Activated T-helper 1 cell treated with anti-CD3 and anti-CD28 coated beads, Interleukin-2, amount 50 U/mL, for 16 hours (primary cell): ENCODE measurements at places on chromosomes 13 and 19.

GRCh38 chr13:42752731-42753130 lies 28.7 kb upstream of the FAM216B start:
- DNase-seq = no peak

GRCh38 chr19:10105509-10106099 lies 558 bp upstream of the PPAN start:
- peak; percentile 68 for DNase-seq

DNA sequence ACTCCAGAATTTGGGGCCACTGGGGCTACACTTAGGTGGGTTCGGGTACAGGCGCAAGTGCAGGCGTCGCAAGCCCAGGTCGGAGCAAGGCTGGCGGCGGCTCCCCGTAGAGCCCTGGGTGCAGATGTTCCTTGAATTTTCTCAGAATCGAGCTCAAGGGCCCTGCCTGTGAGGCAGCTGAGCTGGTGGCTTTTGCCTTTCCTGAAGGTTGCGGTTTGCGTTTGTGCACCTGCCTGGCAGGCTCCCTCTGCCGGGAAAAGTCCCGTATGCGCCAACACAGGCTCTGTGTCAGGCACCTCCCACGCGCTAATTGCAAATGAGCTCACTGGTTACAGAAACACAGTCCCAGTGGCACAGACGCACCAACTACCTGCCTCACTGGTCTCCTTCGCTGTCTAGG lies 5.9 kb downstream of the DOHH start:
- DNase-seq = no peak

DNA sequence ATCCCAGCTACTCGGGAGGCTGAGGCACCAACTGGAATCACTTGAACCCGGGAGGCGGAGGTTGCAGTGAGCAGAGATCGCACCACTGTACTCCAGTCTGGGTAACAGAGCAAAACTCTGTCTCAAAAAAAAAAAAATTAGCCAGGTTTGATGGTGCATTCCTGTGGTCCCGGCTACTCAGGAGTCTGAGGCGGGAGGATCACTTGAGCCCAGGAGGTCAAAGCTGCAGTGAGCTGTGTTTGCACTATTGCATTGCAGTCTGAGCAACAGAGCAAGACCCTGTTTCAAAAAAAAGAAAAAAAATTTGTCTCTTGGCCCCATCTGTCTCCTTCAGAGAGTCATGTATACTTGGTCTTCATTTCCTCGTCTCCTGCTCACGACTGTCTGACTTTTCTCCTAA lies 1.6 kb downstream of the CCDC97 start:
- no peak for DNase-seq

- no peak for DNase-seq
These were observed 182.5 kb downstream of the KCNRG start for GRCh38 chr13:50197705-50198104.

DNA sequence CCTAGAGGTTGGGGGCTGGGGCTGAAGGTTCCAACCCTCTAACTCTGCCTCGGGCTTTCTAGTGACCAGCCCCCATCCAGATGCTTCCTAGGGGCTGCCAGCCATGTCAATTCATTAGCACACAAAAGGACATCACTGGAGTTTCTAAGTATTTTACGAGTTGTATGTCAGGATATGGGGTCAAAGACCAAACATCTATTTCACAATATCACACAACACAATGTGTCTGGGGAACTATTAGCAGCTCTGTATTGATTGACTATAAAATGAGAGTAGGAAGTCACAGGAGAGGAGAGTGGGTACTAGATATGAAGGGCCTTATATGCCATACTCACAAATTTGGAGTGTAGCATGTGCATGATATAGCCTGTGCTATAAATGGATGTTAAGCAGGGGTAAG lies 42.1 kb downstream of the LPAR6 start:
- DNase-seq = no peak

- no peak for DNase-seq
These were observed 8.1 kb downstream of the STK11 start for GRCh38 chr19:1213391-1214286.

- DNase-seq = no peak
These were observed 17.6 kb downstream of the PPP1R12C start for GRCh38 chr19:55099557-55100506.

DNA sequence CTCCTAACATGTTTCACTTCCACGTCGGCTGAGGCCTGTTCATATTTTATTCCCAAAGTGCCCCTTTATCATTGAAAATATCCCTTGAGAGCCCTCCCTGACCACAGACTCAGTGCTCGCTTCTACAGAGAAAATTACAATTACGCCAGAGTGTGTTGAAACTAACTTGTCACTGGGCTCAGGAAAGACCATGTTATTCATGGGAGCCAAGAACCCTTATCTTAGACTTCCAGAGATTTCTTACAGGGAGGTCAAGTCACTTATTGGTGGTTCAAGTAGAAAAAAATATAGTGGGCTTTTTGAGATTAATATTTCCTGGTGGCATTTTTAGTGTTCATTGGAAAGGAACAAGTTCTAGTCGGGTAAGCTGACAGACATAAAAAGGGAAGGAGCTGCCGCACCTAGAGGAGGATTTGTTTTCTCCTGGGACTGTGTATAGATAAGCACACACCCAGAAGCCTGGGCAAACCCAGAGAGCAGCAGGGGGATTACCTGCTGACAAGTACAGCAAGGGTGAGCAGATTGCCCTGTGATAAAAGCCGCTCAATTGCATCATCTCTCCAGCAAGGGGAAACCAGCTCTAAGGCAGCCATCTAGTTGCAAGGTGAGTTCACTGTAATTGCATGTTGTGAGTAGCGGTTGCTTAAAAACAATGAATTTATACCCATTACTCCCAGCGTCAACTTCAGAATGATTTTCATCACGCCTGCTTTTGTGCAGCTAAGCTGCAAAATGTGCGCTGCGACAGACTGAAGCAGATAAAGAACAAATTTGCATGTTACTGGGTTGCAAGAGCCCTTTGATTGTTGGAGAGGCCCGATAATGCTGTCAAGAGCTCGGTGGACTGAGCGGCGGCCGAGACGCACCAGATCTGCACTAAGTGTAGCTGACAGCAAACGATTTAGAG lies 46.2 kb downstream of the DCT start:
- no peak for DNase-seq

DNA sequence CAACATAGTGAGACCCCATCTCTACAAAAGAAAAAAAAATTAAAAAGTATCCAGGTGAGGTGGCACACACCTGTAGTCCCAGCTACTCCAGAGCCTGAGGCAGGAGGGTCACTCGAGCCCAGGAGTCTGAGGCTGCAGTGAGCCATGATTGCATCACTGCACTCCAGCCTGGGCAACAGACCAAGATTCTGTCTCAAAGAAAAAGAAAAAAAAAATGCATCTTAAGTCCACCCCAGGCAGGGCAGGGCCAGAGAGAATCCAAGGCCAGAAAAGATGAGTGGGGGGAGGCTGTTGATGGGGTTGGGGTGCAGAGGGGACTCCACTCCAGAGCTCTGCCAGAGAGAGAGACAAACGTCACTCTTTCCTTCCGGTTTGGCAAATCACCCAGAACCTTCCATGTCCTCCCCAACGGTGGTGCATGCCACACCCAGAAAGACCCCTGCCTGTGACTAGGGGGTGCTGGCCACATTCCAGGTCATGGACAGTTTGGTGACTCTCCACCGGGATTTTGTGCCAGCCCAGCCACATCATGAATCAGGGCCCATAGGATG lies 431 bp downstream of the FUT3 start:
- DNase-seq = no peak

DNA sequence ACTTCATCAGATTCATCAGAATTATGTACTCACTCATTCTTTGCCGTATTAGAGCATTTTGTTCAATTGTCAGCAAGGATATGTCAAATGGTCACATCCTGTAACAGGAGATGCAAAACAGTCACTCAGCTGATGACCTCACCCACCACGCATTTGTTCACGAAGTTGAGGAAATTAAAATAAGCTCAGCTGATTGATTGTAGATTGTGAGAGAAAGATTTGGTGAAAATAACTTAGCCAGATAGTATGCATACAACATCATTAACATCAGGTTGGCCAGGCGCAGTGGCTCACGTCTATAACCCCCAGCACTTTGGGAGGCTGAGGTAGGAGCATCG lies 22.6 kb upstream of the CDC16 start:
- no peak for DNase-seq

DNA sequence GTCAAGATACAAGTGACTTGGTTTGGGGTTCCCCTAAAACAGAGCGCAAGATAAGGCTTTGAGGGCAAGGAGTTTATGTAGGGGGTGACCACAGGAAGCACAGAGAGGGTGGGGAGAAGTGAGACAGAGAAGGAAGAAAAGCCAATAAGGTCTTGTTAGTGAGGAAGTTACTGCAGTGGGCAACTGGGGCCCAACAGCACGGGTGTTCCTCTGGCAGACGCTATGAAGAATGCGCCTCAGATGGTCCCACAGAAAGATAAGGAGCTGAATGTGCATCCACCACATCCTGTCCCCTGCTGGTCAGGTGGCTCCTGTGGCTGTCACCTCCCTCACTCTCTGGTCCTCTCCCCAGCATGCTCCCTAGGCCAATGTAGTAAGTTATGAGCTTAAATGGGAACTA lies 333.5 kb downstream of the TSHZ3 start:
- no peak for DNase-seq

DNA sequence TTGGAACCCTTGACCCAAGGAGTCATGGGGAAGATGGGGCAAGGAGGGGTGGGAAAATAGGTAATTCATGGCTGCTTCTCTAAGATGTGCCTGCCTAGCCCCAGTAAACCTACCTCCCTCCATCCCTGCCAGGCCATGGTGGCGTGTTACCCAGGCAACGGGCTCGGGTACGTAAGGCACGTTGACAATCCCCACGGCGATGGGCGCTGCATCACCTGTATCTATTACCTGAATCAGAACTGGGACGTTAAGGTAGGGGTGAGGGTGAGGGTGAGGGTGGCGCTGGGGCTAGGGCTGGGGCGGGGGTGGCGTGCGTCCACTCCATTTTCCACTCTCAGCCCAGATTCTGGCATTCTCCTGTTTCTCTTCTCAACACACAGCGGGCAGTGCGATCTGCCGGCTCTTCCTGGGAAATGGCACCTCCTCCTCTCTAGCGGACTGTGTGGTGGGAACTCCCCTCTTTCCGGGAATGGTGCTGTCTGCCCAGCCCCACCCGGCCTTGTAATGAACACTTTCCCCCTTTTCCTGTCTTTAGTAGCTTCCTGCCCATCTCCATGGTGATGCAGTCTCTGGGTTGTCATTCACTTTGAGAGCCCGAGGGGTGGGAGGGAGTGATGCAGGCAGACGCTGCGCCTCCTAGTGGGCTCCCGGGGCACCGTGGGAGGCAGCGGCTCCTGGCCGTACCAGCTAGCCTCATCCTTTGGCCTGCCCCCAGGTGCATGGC lies 7.6 kb downstream of the EGLN2 start:
- DNase-seq = peak; percentile 54

- no peak for DNase-seq
These were observed 7.9 kb downstream of the FOSB start for GRCh38 chr19:45475537-45476291.

- peak; percentile 71 for DNase-seq
These were observed 5.2 kb upstream of the REXO1 start for GRCh38 chr19:1853295-1854038.

GRCh38 chr19:3879656-3880055 lies 829 bp upstream of the ATCAY start:
- DNase-seq = no peak

DNA sequence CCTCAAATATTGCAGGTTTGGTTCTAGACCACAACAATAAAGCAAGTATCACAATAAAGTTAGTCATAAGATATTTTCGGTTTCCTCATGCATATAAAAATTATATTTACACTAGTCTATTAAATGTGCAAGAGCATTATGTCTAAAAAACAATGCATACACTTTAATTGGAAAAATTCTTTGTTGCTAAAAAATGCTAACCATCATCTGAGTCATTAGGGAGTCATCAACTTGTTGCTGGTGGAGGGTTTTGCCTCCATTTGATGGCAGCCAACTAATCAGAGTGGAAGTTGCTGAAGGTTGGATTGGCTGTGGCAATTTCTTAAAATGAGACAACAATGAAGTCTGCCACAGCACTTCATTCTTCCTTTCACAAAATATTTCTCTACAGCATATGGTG lies 422.3 kb upstream of the GPC6 start:
- no peak for DNase-seq

GRCh38 chr13:84739021-84739420 lies 856.7 kb upstream of the SLITRK1 start:
- DNase-seq = no peak

DNA sequence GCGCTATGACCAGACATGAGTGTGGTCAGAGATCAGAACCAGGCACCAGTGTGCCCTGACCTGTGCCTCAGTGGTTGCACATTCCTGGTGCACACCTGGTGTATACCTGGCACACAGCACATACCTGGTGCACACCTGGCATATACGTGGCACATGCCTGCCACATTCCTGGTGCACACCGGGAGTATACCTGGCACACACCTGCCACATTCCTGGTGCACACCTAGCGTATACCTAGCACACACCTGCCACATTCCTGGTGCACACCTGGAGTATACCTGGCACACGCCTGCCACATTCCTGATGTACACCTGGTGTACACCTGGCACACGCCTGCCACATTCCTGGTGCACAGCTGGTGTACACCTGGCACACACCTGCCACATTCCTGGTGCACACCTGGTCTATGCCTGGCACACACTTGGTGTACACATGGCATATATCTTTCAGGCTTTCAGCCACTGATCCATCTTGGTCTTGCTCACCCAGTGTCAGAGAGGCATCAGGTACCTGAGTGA lies 61.3 kb upstream of the ADGRL1 start:
- DNase-seq = no peak

DNA sequence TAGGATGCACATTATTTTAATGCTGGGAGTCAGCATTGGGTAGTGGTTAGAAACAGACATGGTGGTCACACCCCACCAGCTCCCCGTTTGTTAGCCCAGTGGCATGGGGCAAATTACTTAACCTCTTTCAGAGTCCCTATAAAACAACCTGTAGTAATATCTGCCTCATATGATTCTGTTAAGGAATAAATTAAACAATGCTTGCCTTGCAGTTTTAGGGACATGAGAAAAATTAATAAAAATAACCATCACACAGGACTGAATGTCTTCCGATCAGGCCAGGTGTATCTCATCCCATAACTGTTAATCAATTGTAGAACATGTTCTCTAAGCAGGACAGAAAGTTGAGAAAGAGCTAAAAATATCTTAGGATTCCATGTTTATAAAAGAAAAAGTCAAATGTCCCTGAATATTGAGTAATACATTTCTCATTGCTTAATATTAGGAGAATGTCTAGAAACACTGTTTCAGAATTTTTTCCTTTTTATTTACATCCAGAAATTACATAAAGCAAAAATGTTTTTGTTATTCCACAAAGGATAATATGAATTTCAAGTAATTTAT lies 196.5 kb downstream of the GPC6 start:
- DNase-seq = no peak
